ENCODE measurements at places on chromosomes 4 and X.

DNA sequence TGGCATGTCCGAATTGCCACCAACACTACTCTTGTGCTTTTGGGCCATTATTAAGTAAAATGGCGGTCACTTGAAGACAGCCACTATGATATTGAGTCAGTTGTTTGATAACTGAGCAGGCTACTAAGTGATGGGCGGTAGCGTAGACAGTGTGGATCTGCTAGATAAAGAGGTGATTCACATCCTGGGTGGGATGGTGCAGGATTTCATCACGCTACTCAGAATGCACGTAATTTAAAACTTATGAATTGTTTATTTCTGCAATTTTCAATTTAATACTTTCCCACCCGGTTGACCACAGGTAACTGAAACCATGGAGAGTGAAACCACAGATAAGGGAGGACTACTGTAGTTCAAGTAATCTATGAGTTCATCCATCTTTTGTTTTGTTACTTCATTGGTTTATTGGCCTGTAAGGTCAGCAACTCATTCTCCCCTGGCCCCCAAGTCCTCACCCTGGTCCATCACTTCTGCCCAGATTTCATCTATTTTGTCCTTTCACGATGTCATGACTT is 2.9 kb downstream of the ARAF start:
- no peak for DNase-seq

GRCh38 chrX:86711531-86712180 is 563.4 kb downstream of the DACH2 start:
- no peak for DNase-seq

DNA sequence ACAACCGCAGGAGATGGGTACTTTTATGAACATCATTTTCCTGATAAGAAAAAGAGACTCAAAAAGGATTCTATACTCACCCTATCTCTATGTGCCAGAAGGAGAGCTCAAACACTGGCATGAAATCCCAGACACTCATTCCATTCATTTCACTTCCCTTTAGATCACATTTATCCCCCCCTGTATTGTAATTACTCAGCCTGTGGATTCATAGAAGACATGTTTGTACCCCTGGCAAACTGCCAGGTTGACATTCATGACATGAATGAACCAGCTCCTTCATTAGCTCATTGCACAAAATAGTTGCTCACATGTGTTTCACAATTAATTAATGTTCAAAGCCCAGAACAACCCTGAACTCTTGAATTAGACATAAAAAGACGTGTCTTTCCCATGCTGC is 4.9 kb downstream of the SMR3A start:
- DNase-seq = no peak

- no peak for DNase-seq
Observed at GRCh38 chrX:87941841-87942240, 424.2 kb downstream of the KLHL4 start.

DNA sequence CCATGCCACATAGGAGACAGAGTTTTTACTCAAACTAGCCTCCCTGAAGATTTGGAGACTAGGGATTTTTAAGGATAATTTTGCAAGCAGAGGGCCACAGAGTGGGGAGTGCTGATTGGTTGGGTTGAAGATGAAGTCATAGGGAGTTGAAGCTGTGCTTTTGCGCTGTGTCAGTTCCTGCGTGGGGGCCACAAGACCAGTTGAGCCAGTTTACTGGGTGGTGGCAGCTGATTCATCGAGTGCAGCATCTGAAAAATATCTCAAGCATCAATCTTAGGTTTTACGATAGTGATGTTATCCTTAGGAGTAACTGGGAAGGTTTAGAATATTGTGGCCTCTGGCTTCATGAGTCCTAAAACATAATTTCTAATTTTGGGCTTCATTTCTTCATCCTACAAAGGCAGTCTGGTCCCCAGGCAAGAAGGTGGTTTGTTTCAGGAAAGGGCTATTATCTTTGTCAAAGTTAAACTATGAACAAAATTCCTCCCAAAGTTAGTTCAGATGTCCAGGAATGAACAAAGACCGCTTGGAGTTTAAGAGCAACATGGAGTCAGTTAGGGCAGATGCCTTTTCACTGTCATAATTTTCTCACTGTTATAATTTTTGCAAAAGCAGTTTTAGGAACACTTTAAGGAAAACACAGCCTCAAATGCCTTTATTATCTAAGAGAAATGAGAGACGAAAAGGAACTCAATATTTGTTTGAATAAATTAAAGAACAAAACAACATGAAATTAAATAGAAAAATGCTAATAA is 960.8 kb upstream of the PRKX start:
- DNase-seq = no peak

DNA sequence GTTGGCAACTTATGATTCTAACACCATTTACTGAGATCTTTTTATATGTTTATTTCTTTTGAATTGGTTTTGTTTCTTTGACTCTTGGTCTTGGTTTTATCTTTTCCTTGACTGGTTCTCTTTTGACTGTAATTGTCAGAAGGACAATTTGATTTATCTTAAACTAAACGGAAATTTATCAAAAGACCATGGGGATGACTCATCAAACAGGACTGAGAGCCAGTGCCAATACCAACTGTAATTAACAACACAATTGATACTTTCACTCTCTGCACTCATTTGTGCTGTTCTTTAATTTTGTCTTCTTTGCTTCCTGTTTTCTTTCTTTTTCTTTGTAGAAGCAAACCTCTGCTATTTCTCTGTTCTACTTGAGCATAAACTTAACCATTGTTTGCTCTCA is 776.8 kb downstream of the CCSER1 start:
- no peak for DNase-seq

DNA sequence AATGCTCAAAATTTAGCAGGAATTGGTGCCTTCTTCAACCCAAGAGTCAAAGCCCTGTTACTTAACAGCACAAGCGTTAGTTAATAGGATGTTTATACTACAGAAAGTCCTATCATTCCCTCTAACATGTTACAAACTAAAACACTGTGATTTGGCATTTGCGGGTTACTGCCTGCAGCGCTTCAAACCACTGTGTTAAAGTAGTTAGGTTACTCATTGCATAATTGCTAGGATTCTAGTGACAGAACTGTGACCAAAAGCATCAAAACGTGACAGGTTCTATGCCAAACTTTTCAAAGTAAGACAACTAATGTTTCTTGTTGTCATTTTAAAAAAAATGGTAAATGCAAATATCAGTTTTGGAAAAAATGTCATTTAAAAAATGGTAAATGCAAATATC is 442.8 kb upstream of the ZFP42 start:
- DNase-seq = no peak

GRCh38 chr4:142416711-142417275 is 429.3 kb downstream of the INPP4B start:
- DNase-seq = no peak

GRCh38 chrX:133493366-133493765 is 78.1 kb upstream of the GPC4 start:
- no peak for DNase-seq

DNA sequence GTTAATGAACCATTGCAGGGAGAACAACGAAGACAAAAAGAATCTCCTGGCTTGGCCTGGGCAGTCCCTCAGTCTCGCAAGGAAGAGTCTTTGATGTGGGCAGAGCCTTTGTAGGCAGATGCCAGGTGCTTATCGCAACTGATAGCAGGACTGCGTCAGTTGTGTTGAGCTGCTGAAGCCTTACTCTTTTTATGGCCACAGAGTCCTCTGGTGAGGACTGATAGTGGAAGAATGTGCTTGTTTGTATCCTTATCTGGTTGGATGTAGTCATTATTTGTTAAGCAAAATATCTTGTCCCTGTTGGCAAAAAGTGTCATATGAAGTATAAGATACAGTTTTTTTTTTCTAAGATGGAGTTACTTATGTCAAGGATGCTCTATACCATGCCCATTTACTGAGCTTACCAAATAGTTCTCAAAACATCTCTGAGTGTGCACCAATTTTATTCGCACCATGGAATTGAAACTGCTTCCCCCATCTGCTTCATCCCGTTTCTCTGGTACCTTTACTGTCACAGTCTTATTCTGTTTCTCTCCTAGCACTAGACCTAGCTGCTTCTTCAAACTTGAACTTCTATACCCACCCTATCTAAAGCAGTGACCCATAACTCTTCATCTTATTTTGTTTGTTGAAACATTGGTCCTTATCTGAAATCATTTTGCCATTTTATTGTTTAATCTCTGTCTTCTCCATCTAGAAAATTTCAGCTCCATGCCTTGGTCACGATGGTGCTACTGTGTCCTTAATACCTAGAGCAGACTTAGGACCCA is 47.0 kb upstream of the SPRY1 start:
- DNase-seq = no peak

DNA sequence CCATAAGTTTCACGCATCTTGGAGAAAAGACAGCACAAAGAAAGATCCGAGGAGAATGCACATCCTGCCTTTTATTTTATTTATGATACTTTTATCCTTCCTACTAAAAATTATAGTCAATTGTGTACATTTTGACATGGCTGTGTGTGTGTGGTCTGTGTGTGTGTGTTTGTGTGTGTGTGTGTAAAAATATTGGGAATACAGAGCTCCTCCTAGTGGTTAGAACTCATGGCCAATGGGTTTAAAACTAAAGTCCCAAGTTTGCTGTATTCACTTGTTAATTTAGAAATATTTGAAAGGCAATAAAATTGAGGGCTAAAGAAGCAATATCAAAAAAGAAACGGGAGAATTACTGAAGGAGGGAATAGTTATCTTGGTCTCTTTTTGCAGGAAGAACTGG is 47.5 kb downstream of the NKX6-1 start:
- DNase-seq = no peak

- peak; percentile 16 for DNase-seq
Observed at GRCh38 chr4:139889901-139890300, 224.3 kb downstream of the MGST2 start.

DNA sequence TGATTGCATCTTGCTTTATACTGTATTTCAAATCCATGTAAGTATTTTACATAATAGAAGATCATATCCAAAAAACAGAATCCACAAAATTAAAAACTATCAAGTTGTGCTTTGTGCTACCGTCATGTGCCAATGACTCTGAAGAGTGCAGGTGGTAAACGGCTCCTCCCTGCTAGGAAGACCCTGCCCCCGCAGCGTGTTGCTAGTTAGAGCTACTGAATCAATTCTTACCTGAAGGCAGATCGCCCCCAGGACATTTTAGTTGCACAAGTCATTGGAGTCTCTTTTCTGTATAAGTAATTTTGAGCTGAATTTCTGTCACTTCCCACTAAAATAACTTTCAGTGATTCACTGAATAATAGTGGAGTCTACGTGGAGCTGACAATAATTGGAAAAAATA is 599.5 kb upstream of the ZFP42 start:
- DNase-seq = no peak

DNA sequence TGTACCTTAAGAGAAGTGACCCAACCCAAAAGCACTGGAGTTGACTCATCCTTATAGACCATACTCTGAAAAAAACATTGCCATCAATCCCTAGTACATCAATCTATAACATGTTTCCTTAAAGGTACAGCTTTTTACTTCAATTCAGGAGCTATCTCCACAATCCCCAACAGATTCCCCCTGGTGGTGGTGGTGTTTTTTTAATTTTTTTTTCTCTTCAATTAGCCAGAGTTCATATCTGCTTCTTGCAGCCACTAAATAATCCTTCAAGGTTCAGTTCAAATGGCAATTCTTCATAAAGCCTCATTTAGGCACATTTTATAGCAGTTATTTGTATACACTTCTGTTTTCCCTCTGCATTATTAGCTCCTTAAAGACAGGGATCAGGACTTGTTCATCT is 60.7 kb upstream of the KDR start:
- no peak for DNase-seq

All from NK-92 treated with Interleukin-12 subunit alpha and Interleukin-12 subunit beta, amount 100 ng/mL, for 24 hours (cell line).